Osteoblast (primary cell): ENCODE measurements at places on chromosomes 3 and 15.

GRCh38 chr3:151412989-151413388 is 28.4 kb upstream of the P2RY12 start:
- DNase-seq: no peak

DNA sequence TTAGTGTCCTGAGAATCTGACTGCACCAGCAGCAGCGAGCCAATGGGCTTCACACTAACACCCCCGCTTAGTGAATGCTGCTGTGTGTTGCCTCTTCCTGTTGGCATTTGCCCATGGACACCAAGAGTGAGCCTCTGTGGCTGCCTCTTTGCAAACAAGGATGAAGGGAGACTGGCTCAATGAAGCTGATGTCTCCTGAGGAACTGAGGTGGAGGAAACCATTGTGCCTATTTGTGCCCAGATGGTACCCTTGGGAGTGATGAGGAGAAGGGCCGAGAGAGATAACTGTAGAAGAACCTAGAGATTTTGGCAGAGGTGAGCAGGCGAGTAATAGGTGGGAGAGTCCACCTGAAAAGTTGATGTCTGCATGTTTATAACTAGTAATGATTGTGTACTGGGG is 51.2 kb downstream of the IL20RB start:
- no peak for DNase-seq

DNA sequence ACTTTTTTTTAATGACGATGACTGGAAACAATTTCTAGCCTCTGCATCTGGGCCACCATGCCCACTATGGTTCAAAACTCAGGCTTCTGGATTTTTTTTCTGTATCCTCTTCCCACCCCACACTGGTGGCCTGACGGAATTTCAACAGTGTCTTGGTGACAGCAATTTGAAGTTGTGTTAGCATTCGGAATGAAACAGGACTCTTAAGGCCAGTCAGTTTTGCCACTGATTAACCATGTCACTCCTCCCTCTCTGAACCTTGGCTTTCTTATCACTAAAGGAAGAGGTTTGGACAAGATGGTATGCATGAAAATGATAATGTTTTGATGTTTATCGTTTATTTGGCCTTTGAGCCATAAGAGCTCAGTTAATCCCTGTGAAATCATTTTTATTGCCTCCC is 41.6 kb upstream of the BDH1 start:
- no peak for DNase-seq

DNA sequence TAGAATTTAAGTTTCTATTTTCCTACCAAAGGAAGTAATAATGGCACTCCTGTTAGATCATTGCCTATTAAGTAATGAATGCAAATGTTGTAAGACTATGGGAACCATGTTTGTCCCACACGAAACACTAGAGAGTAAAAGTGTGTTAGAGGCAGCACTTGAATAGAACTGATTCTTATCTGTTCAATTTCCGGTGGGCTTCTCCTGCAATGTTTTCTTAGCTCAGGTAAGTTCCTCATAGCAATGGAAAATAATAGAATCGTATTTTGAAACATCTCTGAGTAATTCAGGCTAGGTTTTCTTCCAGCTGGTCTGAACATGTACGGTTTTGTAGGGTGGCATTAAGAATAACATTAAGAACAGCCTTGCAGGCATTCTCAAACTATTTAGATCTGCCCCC is 145.3 kb upstream of the LIPC start:
- no peak for DNase-seq

- no peak for DNase-seq
These were observed 83.0 kb downstream of the CNTN3 start for GRCh38 chr3:74531491-74531890.

- DNase-seq: no peak
These were observed 18.2 kb downstream of the PTH1R start for GRCh38 chr3:46895761-46896160.

- no peak for DNase-seq
These were observed 57.8 kb downstream of the IMPG2 start for GRCh38 chr3:101262393-101263240.

DNA sequence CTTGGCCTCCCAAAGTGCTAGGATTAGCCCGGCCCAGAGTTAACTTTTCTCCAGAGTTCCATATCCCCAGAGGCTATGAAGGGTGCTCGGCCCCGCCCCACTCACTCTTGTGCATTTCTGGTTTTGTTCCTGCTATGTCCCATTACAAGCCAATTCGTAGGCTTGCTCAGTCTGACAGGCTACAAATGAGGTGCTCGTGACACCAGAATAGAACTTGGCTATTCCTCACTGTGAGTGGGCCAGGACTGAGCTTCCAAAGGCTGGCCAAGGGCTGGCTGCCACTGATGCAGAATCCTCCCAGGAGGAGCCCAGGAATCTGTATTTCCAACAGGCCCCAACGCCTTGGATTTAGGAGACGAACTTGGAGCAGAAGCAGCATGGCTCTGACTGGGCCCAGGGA is 282.7 kb upstream of the C2CD4B start:
- no peak for DNase-seq

GRCh38 chr3:44961888-44962287 is 14.1 kb downstream of the ZDHHC3 start:
- no peak for DNase-seq

- no peak for DNase-seq
These were observed 174.0 kb downstream of the SUCNR1 start for GRCh38 chr3:152047465-152047864.

DNA sequence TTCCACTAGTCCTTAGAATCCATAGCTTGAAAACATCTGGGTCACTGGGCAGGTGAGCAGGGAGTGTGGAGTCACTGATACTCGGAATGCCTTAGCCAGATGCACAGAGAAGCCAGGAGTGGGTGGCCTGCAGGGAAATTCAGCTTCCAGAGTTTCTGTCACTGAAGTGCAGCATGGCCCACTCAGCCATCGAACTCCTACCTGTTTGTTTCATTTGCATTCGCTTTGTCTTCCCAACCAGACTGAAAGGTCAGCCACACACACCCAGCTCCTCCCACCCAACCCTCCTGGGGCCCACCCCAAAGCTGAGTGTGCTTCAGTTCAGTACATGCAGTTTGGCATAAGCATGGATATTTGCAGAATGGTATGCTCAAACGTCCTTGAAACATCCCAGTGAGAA is 124.5 kb upstream of the ATP10A start:
- no peak for DNase-seq

DNA sequence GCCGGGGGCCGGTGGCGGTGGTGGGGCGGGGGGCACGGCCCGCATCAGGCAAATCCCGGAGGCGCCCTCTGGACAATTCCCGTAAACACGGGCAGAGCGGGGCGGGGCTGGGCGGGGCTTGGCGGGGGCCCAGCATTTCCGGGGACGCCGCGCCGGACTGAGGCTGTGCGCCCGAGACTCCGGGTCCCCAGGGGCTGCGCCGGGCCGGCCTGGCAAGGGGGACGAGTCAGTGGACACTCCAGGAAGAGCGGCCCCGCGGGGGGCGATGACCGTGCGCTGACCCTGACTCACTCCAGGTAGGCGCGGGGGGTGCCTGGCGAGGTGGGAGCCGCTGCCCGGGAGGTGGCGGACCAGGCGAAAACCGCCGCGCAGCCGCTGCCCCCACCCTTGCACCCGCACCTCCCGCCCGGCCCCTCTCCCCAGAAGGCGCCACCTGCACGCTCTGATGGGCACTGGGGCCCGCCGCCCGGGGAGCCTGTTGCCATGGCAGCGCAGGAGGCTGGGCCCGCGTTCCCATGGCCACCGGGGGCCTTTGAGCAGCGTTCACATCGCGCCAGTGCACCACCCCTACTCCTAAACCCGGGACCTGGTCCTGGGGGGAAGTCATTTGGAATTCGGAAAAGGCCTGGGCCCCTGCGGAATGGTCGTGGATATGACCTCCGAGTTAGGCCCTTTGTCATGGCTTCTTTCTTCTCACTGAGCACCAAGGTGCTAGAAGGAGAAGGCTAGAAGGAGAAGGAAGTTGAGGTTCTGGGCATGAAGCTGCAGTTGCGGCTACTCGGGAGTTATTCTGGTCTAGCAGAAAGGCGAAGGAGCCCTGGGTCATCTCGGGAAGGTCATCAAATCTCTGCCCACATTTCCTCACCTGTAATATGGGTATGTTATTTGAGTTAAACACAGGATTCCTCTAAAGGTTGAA is 16.1 kb upstream of the SEMA4B start:
- peak; percentile 93 for DNase-seq

DNA sequence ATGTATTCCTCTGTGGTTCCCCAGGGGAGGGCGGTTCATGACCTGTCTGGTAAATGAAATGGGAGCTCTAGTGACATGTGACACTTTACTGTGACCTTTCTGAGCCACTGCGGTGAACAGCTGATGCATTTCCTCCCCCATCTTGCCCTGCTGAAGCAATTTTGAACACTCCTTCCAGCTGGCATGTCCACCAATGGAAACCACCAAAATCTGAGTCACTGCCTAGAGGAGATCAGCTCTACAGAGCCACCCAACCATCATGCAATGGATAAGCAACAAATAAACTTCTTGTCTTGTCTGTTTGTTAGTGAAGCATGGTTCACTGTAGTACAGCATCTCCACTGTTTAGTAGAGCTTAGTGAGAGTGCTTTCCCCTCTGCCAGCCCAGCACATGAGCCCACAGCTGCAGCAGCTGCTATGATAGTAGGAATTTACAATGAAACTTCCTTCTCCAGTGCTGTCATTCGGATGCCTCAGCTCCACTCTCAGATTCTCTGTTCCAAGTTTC is 479.4 kb downstream of the NTRK3 start:
- DNase-seq: peak; percentile 87

DNA sequence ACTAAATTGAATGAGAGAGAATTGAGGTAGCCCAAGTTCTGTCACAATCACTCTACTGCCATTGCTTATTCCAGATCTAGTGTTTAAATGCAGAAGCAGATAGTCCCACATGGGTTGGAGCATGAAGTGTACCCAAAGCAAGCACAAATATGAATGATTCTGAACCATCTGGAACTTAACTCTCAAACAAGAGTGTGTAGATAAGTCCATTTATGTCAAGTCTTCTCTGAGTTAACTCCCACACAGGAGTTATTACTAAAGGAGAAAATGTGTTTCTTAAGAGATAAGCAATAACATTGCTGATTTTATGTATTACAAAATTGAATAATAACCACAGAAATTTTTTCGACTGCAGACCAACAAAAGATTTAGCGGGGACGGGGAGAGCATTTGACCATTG is 33.6 kb downstream of the PAQR9 start:
- no peak for DNase-seq

- DNase-seq: no peak
These were observed 6.3 kb downstream of the ABCC5 start for GRCh38 chr3:184011230-184011876.

- no peak for DNase-seq
These were observed 39.9 kb downstream of the OIP5 start for GRCh38 chr15:41292521-41292920.

DNA sequence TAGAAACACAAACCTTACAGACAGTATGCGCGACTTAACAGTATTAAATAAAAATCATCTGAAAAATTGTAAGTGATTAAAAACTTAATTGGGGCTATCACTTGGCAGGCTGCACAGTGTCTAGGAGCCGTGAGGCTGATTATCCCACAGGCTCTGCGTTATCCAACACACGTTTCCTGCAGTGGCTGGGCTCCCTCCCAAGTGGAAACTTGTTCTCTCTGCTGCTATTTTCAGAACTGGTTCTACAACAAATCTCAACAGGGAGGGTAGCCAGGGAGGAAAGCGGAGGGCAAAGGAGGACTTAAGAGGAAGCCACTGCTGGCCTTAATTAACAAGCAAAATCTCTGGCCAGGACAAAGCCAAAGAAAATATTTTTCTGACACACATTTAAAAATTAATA is 555.2 kb downstream of the MAGI1 start:
- DNase-seq: no peak

- no peak for DNase-seq
These were observed 39.7 kb downstream of the ARHGEF3 start for GRCh38 chr3:56761887-56762651.

- DNase-seq: no peak
These were observed 25.5 kb upstream of the POLR2M start for GRCh38 chr15:57681011-57681410.

GRCh38 chr3:175837962-175838361 is 978.8 kb downstream of the NAALADL2 start:
- DNase-seq: no peak

DNA sequence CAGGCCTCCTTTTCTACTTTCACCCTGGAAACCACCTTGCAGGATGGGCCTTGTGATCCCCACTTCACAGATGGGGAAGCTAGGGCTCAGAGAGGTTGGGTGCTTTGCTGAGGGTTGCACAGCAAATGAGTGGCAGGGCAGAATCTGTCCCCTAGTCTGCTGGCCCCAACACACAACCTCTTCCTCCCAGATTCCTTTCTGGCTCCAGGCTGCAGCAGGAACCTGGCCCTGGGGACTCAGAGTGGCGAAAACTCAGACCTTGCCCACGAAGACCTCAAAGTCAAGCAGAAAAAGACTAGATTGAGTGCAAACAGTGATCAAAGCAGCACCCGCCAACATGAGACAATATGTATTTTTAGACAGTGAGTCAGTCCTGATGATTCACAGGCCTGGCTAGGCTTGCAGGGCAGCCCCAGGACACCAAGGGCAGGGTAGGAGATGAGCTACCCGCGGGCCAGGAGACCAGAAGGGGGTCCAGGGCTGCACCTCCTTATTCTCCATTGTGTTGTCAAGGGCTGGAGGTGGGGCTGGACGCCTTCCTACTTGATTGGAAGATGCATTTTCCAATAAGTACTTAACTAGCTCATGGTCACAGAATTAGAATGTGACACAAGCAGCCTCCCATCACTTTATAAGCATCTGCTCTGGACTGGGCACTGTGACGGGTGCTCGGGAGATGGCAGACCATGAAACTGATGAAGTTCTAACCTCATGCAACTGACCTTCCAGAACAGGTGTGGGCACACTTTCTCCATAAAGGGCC is 23.9 kb downstream of the GOLGA6L2 start:
- DNase-seq: no peak

- no peak for DNase-seq
These were observed 535.8 kb downstream of the GABRG3 start for GRCh38 chr15:27506752-27507151.

DNA sequence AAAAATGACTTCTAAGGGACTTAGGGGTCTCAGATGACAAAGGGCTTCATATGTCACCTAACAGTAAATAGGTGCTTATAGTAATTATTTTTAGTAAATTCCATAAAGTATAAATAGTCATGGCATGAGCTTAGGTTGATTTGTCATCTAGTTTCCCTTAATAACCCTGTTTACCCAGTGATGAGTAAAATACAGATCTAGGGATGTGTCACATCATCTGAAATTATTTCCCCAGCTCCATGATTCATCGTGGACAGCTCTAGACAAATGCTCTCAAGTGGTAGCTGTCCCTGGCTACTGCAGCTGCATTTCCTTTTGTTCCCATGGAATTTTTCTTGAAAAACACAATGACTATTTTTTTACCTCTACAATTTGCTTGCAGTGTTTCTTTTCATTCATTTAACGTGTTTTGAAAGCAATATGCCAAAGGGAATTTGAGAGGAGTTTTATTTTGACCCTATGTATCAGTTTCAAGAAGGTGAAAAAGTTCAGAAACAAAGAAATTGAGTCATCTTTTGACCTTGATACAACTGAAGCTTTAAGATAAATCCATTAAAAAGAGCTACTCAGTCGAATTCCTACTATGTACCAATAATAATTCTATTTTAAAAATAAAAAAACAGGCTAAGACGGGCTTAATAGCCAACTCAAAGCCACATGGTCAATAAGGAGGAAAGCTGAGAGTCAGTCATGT is 241.6 kb downstream of the KCNMB2 start:
- peak; percentile 27 for DNase-seq
